Activated CD4-positive, alpha-beta T cell treated with anti-CD3 and anti-CD28 coated beads, Interleukin-2, amount 50 U/mL, for 4 hours (primary cell): ENCODE measurements at places on chromosomes 6 and 20.

DNA sequence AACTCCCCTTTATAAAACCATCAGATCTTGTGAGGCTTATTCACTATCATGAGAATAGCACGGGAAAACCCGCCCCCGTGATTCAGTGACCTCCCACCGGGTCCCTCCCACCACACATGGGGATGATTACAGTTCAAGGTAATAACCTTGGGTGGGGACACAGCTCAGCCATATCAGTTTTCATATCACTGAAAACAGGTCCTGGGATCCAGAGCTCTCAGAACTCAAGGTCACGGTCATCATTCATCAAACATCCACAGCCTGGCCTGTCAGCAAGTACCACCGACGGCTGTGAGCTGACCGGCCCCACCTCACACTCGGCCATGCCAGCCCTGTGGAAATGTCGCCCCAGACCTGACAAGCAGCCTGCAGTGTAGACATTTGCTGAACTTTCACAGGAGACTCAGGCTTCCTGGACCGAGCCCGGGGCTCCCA is 14.1 kb upstream of the FRMD1 start:
- no peak for DNase-seq

DNA sequence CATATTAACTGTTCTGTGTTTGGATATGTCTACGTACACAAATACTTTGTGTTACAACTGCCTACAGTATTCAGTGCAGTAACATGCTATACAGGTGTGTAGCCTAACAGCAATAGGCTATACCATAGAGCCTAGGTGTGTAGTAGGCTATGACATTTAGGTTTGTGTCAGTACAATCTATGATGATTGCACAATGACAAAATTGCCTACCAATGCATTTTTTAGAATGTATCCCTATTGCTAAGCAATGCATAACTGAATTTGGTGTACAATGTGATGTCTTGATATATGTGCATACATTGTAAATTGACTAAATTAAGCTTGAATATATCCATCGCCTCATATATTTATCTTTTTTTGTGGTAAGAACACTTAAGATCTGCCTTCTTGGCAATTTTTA is 48.9 kb downstream of the C6orf118 start:
- no peak for DNase-seq

GRCh38 chr20:41639630-41640029 is 21.5 kb upstream of the CHD6 start:
- DNase-seq: no peak

DNA sequence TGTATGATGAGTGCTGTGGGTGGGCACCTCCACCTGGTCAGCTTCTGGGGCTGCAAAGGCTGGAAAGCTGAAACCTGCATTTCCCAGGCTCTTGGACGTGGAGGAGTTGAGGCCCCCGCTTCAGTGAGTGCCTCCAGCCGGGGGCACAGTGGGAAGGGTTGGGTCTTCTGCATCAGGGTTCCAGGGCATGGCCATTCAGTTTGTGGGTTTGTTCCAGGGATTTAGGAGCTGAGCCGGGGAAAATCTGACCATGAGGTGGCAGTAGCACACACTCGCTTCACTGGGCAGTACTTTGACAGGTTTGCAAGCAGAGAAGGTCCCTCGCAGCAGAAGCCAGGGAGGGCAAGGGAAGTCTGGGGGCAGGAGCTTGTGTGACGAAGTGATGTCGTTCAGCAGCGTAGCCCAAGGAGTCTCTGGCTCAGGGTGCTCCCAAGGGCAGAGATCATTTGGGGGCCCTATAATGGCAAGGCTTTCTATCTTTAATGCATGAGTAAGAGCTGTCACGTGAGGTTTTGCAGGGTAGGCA is 69.5 kb upstream of the SULF2 start:
- no peak for DNase-seq

GRCh38 chr6:103799971-103800670 is 1059.6 kb downstream of the HACE1 start:
- no peak for DNase-seq

- DNase-seq: no peak
Observed at GRCh38 chr6:134170844-134171243, 118.4 kb upstream of the SLC2A12 start.

DNA sequence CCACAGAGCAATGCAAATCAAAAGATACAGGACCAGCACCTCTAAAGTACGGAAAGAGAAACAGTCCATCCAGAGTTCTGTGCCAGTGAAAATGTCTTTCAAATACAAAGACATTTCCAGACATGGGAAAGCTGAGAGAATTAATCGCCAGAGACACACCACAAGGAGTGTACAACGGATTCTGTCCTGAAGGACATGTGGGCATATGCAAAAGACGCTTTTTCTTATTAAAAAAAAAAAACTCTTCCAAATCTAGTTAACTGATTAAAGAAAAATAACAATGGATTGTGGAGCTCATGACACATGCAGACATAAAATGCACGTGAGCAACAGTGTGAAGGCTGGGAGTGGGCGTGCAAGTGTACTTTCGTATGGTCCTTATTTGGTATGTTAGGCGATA is 22.8 kb downstream of the KIF25 start:
- no peak for DNase-seq

GRCh38 chr6:90146921-90147649 is 149.6 kb downstream of the BACH2 start:
- no peak for DNase-seq

- DNase-seq: no peak
Observed at GRCh38 chr20:2820896-2821869, 5.0 kb downstream of the TMEM239 start.

GRCh38 chr6:136226027-136226673 is 24.0 kb downstream of the MTFR2 start:
- peak; percentile 41 for DNase-seq

DNA sequence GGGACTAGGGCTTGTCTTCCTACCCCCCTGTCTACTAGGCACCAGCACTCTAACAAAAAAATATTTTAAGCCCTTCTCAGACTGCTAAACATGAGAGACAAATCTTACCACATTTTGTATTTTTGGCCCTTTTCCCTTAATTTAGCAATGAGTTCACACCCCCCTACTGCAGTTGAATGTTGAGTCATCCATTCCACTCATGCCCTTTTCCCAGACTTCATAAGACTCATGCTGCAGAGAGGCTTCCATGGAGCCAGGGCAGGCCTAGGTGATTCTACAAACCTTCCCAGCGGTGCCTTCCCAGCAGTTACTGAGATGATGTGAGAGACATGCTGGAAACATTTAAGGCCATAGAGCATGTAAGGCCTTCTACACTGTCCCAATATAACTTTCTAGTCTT is 53.9 kb downstream of the PXDC1 start:
- DNase-seq: no peak

DNA sequence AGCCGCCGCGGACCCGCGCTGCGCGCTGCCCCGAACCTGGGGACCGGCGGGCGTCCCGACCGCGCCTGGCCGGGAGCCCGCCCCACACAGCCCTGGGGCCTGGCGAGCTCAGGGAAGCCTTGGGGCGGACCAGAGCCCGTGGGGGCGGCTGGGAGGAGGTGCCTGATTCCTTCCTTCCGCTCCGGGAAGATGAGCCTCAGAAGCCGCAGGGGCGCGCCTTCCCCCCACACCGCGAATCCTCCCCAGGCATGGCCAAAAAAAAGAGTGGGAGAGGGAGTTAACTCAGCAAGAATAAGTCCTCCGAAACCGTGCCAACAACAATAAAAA is at the start of gene CBLN4:
CBLN4 (minus strand) TSS at position 131 of the 327 bp plus-strand sequence. CDS start 1,348 bp downstream, outside the sequence.
- no peak for DNase-seq

GRCh38 chr6:93819189-93819588 is 399.8 kb upstream of the EPHA7 start:
- DNase-seq: no peak

DNA sequence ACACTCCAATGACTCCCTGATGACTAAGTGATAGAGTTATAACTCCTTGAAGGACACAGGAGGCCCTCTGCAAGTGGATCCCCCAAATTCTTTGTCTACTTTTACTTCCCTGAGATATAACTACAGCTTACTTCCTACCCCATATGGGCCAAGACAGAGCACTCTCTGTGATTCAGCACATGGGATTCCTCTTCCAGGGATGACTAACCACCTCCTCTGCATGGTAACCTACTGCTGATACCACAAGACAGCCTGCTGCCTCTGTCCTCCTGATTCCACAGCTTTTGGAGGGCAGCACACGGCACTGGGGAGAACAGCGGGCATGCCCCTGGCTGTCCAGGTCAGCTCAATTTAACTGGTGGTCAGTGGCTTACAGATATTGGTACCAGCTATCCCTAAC is 675.7 kb upstream of the AGPAT4 start:
- no peak for DNase-seq

DNA sequence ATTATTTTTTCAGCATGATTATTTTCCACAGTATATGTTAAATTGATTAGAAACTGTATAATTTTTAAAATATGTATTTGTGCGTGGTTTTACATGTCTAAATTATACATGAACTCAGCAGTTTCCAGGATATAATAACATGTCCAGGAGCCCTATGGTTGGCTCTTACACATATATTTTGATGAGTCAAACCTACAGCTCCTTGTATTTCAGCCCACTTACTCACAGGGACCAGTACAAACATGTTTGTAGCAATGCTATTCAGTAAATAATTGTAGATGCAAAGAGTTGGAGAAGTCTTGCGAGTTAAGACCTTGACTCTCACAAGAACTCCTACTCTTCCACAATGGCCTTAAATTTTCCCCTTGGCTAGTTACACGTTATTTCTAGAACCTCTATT is 107.2 kb upstream of the SASH1 start:
- no peak for DNase-seq

GRCh38 chr6:142238881-142239280 is 62.9 kb upstream of the ADGRG6 start:
- no peak for DNase-seq

GRCh38 chr6:2885967-2886735 is 17.0 kb downstream of the SERPINB9 start:
- no peak for DNase-seq
